Stimulated activated naive B cell treated with anti-CD40 and anti-IgM and Interleukin-4, amounts not matched to agents 10 μg/mL and 1 μg/mL and 100 μg/mL, for 72 hours (primary cell): ENCODE measurements at places on chromosomes 2 and 18.

GRCh38 chr2:36597532-36598377 lies at the start of gene FEZ2:
TSS of gene FEZ2 (minus strand) at chr2:36598168. CDS start at chr2:36598142, 26 bp downstream.
- peak; percentile 73 for DNase-seq

DNA sequence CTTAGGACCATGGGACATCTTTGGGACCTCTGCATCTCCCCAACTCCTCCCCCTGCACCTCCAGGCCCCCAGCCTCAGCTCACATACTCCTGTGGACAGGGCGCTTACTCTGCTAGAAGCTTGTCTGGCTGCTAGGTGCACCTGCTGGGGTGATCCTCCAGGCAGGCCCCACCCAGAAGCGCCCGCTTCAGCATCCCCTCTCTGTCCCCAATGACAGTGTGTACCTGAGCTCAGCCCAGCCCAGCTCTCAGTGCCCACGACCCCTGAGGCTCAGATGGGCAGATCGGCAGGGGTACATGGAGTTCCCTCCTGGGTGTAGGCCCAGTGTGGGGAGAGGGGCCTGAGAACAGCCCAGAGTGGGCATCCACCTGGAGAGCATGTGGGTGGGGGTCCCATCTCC lies 5.9 kb downstream of the TEKT4 start:
- no peak for DNase-seq

- DNase-seq, result no peak
Measured at GRCh38 chr18:62898359-62898758, 183.0 kb downstream of the PHLPP1 start.

DNA sequence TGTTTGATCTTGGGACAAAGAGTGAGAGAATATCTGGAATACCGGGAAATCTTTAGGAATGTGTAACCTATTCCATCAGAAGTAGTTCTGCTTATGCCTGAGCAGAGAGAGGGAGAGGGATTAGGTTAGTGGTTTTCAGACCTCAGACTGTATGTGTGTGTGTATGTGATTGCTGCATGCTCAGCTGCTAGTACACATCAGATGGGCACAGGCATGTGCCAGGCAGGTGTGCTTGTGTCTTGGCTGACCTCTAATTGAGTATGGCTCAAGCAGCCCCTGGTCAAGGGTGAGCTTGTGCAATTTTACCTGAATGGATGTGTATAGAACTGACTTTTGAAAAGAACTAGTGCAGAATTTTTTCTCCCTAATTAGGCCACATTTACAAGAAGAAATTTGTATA lies 91.2 kb downstream of the INSIG2 start:
- no peak for DNase-seq

DNA sequence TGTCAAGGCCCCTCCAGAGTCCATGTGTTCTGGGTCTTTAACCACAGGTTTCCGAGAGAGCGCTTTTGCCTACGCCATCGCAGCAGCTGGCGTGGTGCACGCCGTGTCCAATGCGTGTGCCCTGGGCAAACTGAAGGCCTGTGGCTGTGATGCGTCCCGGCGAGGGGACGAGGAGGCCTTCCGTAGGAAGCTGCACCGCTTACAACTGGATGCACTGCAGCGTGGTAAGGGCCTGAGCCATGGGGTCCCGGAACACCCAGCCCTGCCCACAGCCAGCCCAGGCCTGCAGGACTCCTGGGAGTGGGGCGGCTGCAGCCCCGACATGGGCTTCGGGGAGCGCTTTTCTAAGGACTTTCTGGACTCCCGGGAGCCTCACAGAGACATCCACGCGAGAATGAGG lies 9.3 kb downstream of the WNT10A start:
- DNase-seq, result no peak

DNA sequence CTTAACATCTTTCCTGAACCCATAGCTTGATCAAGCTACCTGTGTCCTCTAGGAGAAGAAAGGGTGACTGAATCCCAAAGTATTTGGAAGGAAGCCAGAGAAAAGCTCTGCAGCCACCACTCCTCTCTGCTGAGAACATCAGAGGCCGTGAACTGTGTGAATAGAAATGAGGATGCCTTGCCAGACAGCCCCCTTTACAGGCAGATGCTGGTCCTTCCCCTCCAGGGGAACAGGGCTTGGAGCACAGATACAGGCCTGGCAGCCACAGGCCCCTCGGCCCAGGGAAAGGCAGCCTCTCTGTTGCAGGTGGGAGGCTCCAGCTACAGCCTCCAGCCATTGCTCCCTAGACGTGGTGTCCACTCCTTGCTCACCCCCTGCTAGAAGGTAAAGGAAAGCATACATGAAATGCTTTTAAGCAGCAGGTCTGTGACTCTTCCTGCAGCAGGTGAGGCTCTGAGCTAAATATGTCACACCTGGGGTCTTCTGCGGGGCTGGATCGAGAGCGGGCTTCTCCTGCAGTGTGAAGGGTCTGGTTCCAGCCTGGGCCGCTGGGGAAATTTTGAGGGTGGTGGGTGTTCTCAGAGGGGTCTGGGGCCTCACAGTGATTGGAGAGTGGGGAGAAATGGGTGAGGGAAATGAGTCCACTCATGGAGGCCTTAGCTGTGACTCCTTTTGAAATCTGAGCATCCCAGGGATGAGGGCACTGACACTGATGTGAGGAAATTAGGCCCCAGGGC lies 234.0 kb downstream of the KLHL29 start:
- no peak for DNase-seq

DNA sequence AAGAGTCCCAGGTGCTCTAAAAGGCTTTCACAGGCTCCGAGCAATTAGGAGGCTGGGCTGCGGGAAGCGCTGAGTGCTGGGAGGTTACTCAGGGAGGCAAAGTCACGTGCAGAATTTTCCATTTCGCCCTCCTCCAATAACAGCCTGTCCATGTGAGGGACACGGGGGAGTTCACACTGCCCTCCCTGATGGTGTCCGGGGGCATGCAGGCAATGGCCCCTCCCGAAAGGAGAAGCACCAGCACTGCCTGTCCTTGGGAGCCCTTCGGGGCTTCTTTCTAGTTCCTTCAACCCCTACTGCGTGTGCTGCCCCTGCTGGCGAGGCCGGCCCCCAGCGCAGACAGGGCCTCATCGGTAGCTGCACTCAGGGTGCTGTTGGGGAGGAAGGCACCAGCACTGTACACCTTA lies 63.1 kb upstream of the HPCAL1 start:
- no peak for DNase-seq

DNA sequence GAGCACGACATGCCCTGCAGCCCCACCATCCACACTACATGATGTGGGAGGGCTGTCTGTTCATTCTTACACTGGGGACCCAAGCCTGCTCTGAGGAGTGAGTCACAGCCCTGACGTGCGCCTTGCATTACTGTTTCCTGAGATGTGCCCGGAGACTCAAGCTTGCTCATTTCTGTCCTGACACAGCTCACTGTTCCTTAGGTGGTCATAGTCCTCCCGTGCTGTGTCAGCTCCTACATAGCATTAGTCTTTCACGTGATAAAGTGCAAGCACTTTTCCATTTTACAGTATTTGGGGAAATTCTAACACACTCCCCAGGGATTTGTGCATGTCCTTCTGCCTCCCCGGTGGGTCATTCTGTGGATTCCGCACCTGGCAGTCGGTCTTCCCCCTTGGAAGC lies 46.2 kb upstream of the TRIM43B start:
- DNase-seq, result peak; percentile 74

DNA sequence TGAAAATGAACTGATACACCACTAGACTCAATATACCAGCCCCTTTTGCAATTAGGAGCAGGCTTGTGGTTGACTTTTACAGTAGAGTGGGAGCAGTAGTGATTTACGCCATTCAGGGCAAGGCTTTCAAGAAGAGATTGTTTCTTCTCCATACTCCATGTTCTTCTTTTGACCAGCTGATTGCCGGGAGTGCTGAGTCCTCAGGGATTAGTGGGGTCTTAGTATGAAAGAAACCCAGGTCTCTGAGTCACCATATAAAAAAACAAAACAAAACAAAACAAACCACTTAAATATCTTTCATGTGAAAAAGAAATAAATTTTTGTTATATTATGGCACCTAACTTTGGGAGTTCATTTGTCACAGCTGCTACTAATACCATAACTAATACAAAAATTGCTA lies 465.6 kb upstream of the TRIB2 start:
- no peak for DNase-seq

DNA sequence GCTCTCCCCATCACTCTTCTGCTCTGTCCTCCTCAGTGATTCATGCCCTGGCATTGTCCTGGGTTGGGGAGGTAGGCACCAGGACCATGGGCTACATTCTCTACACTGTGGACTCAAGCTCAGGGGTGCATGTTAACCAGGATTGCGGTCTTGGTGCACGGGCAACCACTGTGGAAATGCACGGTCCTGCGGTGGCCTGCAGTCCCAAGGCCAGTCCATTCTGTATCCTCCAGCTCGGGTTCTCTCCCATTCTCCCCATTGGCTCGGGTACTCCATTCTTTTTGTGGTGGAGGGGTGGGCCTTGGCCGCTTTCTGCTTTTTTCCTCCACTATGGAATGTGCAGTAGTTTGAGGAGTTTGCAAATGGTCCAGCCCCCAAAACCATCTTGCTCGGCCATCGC lies 215.0 kb upstream of the MYT1L start:
- no peak for DNase-seq

GRCh38 chr18:10508591-10508990 lies 17.2 kb upstream of the NAPG start:
- DNase-seq, result no peak

- DNase-seq, result no peak
Measured at GRCh38 chr2:170152421-170152820, 25.5 kb upstream of the MYO3B start.

DNA sequence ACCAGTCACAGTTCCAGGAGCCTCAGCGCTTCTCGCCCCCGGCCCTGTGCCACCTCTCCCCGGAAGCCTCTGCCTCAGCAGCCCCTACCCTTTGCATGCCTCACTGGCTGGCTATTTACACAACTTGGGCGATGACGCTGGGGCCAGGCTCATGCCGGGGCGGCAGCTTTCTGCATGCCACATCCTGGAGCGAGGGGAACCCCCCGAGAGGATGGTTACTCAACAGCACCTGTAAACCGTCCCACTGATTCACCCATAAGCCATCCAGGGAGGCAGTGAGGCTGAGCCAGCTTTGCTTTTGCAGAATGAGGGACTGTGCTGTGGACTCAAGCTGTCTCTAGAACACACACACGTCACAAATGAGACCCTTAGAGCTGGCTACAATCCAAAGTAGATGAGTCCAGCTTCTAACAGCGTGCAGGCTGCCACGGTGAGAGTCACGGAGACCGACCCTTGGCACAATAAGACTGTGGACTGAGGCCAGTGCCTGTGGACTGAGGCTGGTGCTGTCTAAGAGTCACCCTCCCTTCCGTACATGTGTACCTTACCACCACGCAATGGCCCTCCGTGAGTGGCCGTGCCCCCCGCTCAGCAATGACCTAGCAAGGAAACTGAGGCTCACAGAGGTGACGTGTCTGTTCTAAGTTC lies 45.6 kb upstream of the ODC1 start:
- peak; percentile 35 for DNase-seq

DNA sequence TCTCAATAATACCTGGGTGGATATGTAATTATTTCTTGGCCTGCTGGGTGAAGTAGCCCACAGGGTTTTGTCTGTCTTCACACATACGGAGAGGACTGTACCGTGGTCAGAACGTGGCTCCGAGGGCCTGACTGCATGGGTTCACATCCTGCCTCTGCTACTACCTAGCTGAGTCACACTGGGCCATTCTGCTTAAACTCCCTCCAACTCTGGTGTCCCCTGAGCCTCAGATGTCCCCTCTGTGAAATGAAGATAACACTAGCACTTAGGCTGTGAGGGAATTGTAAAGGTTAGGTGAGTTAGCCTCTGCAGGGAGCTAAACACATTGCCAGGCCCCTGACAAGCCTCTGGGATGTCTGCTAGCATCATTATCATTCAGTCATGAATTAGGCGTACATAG lies 120.1 kb upstream of the NABP1 start:
- no peak for DNase-seq

GRCh38 chr2:133561045-133561852 lies 7.0 kb downstream of the NCKAP5 start:
- no peak for DNase-seq

GRCh38 chr2:120780402-120780801 lies 44.7 kb downstream of the GLI2 start:
- DNase-seq, result no peak

DNA sequence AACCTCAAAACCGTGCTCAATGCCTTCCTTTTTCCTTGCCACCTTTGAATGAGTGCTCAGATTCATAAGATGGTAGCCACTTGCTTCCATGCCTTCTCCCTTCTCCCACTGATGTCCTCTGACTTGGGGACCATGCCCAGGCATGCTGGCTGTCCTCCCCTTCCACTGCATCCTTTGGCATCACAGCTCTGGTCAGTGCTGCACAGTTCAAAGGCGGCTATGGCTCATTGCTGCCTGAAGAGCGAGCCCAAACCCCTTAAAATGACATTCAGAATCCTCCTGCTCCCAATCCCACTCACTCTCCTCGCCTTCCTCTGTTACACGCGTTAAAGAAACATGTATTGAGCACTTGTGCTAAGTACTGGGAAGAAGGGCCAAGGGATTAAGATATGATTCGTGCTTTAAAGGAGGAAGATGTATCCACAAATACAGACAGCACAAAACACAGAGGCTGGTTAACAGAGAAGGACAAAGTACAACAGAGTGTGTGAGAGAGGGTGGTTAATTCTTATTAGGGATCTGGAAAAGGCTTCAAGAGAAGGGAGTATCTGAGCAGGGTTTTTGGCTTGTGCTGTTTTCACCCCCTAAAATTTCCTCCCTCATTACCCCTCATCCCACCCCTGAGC lies 81.8 kb downstream of the CERKL start:
- DNase-seq, result no peak
